ENCODE measurements at places on chromosomes 5 and 9.
A peak's percentile ranks its signal among the peaks of the same experiment; 100 is the strongest.

DNA sequence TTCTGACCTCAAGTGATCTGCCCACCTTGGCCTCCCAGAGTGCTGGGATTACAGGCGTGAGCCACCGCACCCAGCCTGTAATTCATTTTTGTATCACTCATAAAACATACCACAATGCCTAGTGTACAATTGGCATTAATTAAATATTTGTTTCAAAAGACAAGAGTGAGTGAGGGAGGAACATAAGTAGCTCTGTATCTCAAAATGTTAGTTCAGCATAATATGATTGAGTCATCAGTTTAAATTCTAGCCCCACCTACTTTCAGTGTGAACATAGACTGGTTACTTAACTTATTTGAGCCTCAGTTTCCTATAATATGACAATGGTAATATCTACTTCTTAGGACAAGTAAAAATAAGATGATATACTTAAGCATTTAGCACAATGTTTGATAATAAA is 26.9 kb downstream of the INVS start:
- no peak for DNase-seq

GRCh38 chr9:127204771-127205470 is 59.7 kb upstream of the GARNL3 start:
- no peak for DNase-seq

- DNase-seq: no peak
Measured at GRCh38 chr5:116529615-116530014, 45.0 kb downstream of the SEMA6A start.

DNA sequence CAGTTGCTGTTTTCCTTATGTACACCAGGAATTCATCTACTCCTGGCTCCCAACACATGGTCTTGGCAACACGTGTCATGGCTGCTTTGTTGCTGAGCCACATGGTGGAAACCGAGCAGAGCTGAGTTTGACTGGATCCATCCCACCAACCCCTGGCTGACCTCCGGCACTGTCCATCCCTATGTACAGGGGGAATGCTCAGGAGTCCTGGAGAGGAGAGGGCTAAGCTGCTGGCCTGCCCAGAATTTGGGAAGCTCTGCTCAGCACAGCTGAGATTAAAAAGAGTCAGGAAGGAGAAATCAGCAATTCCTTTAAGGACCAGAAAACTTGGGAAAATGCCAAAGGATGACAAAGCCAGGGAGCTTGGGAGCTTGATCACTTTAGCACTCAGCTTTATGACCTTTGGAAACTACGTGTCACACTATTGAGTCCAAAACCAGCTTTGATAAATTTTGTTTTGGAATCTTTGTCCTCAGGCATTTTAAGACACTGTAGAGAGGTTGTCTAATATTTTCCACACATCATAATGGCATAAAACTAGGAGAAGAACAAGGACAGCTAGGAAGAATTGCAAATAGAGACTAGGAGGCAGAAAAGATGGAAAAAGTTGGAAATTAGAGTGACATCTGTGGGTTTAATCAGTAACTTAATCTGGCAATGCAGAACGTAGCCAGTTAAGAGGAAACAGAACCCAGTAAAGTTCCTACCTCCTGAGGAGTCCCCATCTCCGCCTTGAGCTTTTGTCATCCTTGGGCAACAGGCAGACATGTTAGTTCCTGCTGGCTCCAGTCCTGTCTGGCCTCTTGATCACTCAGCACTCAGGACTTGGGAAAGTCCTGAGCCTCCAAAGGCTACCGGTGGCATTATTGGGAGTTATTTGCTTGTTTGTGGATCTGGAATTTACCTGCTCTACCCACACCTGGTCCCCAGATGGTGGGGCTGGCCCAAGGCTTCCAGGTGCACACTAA is 62.5 kb upstream of the PLPP1 start:
- no peak for DNase-seq

GRCh38 chr5:163531272-163531671 is 25.9 kb downstream of the MAT2B start:
- DNase-seq: no peak

DNA sequence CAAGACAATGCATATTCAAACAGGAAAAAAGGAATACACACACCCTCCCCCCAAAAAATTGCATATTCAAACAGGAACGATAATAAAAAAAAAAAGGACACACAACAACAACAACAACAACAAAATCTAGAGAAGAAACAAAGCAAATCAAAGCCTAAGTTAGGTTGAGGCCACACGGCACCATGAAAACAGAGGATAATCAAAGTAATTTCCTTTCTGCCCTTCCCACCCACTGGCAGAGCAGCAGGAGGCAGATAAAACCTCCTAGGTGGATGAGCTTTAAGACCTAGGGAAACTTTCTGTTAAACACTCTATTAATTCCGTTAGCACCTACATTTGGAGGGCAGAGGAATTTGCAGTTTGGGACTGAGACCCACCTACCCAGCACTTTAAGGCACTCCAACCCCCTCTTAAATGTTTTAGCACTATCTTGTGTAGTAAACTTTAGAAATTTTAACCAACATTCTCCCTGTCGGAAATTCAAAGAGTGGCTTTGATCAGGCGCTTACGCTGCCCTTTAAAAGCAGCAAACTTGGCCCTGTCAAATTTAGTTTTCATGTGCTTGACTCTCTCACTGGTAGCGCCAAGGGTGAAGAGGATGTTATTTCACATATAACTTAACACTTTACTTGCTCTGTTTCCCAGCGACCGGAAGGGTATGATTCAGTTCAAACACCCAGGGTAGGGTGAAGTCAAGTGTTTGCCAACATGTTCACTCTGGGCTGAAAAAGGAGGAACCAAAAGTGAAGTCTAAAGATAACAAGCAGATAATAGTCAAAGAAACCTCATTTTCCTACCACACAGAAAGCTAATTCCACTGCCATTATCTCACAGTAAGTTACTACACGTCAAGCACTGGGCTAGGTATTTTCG is 9.2 kb downstream of the ENC1 start:
- DNase-seq: peak; percentile 53

GRCh38 chr5:158127536-158127935 is 268.6 kb upstream of the CLINT1 start:
- no peak for DNase-seq

- no peak for DNase-seq
Measured at GRCh38 chr5:131661933-131662332, 26.9 kb upstream of the RAPGEF6 start.

- no peak for DNase-seq
Measured at GRCh38 chr9:36930941-36931340, 103.1 kb downstream of the PAX5 start.

DNA sequence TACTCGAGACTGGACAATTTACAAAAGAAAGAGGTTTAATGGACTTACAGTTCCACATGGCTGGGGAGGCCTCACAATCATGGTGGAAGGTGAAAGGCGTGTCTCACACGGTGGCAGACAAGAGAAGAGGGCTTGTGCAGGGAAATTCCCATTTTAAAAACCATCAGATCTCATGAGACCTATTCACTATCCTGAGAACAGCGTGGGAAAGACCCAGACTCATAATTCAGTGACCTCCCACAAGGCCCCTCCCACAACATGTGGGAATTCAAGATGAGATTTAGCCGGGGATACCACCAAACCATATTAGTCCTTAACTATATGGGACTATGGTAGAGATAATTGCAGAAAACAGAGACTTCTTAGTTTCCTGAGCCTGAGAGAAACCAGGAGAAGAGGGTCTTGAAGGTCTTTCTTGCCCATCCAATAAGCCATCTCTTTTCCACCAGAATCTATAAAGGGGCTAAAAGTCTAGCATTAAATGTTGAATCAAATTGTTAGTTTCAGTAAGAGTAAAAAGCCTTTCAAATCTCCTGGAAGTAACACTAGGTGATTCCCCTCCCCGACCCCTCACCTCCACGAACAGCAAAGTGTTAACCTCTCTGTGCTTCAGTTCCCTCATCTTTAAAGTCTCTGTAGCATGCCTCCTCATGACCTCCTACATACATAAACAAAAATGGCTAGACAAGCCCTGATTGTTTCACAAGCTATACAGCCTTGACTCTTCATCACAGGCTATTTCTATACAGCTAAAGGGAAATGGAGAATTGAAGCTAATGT is 259.1 kb downstream of the TMEM167A start:
- no peak for DNase-seq

DNA sequence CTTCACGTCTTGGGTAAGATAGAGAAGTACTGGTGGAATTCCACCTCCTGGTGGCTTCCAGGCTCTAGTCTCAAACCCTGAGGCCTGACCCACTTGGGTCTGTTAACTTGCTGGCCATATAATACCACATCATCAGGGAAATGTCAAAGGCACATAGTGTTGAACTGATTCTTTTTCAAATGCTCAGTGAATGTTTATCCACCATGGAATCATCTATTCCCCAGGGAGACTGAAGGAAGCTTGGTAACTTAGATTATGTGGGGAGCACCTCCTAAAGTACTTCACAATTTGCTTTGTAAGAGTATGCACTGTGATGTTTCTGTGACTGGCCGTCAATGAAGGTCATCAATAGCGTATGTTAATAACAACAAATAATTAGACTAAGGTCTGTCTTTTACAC is 16.1 kb downstream of the MACROH2A1 start:
- no peak for DNase-seq

GRCh38 chr5:29077451-29077850 is 2039.1 kb upstream of the CDH9 start:
- DNase-seq: no peak

DNA sequence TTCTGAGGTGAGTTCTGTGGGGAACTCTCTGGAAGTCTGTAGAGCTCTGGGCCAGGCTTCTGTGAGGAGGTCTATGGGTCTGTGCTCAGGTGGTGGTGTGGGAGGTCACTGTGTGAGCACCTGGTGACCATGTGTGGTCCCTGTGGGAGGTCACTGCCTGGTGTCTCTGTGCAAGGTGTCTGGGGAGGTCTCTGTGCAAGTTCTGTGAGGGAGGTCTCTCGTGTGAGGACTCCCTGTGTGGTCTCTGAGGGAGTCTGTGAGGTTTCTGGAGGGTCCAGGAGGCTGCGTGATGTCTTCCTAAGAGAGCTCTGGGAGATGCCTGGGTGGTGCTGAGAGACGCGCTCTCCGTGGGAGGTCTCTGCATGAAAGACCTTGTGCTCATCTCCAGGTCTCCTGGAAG is 6.0 kb upstream of the SPATA31E1 start:
- no peak for DNase-seq

DNA sequence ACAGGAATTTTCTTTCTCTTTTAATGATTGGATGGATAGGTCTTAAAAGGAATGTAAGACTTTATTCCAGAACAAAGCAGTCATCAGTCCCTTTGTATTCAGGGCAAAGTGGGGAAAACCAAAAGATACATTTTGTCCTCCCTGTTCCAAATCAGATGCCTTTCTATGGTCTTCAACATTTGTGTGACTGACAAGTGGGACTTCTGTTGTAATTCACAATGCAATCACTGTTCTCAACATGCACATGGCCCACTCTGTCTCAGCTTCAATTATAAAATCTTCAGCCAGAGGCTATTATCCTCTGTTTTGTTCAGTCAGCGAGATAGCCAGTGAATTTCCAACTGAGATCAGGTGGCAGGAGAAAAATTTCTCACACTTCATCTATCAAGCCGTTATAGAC is 95.5 kb upstream of the ERBIN start:
- peak; percentile 98 for DNase-seq

DNA sequence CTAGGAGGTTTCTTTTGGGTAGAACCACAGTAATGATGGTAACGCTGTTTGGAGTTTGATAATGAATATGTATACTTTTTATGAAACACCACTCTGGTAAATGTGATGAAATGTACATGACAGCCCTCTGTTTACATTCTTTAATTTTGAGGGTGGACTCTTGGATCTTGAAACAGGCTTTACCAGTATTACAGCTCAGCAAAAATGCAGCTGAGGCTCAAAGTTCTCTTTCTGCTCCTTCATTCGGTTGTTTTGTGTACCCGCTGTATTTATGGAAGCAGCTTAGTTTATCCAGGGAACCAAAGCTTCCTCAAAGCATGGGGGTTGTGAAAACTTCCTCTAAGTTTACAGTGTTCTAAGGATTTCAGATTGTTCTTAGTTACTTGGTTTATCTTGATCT is 11.1 kb downstream of the GAPVD1 start:
- DNase-seq: peak; percentile 35

- DNase-seq: no peak
Measured at GRCh38 chr5:1474866-1475543, 29.8 kb upstream of the SLC6A3 start.

DNA sequence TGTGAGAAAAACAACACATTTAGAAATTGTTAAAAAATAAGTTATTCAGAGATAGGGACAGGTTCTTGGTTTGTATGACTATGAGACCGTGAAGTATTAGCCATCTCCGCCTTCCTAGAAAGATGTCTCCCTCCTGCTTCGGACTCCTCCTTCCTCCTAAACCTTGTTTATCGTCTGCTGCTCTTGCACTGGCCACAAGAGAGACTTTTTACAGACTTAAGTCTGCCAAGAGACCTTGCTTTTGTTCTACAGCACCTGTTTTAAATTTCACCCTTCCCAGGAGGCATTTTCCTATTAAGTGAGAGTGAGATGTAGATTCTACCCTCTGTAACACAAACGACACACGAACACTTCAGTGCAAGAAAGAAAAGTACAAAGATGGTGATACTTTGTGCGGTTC is 274.6 kb downstream of the ARHGEF28 start:
- DNase-seq: no peak

DNA sequence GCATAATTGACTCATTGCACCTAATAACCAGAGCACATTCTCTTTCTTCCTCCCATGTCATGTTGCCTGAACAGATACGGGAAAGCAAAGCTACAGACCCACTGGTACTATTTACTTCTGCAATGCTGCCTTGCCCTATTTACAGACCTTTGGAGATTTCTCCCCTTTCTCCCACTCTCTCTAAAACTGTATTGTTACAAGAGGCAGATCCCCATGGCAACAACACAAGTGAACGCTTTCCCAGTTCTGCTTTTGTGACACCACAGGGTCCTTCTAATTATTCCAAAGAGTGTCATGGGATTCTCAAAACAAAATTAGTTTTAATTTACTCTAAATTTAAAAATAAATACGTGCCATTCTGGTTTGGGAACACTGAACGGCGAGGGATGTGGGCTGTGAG is 104.7 kb downstream of the KCTD16 start:
- no peak for DNase-seq

DNA sequence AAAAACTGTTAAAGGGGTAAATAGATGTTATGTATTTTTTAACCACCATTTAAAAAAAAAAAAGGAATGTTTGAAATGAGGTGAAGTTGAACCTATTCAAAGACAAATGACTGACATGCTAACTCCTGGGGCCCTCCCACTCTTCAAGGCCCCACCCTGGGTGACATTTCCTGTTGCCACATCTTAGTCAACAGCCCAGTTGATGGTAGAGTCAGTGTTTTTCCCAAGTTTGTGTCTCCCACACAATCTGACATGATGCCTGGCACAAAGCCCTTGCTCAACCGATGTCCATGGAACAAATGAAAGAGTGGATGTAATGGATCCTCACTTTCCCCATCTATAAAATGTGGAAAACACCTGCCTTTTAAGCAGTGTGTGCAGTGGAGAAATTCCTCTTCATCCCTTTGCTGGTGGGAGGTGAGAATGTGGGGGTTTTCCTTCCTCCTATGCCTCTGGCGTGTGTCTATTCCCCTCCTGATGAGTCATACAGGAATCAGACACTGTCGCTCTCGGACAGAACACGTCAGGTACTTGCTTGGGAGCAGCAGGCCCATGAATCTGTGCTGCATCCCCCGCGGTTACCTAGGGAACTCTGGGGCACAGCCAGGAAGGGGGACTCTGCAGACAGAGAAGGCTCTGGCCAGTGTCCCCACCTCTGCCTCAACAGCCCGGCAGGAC is 13.7 kb upstream of the ADRA1B start:
- DNase-seq: no peak
